CD4-positive, alpha-beta T cell (primary cell): ENCODE measurements at places on chromosomes 2 and 18. TPM values are rescaled to one million over a fixed set of nuclear protein-coding genes. Genes with fewer than 3 reads are reported as not detected.
A peak's percentile ranks its signal among the peaks of the same experiment; 100 is the strongest.

MC5R gene
- total RNA-seq: not detected

DNA sequence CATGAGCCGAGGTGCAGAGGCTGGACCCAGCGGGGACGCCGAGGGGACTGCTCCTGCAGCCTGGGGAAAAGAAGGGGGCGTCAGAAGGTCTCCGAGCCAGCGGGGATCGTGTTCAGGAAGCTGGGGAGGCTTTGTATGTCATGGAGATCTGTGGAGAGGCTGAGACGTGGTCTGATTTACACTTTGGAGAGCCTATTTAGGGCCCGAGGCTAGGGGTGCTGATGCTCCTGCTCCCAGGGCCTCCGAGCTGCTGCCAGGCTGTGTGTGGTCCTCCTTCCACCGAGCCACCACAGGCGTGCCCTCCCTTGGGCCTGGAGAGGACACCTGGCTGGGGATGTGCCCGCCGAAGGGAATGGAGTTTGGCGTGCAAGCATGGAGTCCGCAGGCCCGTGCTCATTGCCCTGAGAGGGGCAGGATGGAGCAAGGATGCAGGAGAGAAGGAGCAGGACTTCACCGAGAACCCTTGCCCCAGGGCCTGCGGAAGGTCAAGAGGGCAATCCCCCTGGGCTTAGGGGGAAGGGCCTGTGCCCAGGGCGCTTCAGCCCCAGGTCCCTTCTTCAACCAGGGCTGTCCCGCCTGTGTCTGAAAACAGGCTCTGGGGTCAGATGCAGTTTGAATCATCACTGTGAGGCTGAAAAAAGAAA lies 252.5 kb downstream of the VAPA start:
- DNase-seq: no peak
- H3K36me3 ChIP-seq: no peaks in the 10 kb centered on the region
- H3K4me3 ChIP-seq: no peak overlapping the region

DNA sequence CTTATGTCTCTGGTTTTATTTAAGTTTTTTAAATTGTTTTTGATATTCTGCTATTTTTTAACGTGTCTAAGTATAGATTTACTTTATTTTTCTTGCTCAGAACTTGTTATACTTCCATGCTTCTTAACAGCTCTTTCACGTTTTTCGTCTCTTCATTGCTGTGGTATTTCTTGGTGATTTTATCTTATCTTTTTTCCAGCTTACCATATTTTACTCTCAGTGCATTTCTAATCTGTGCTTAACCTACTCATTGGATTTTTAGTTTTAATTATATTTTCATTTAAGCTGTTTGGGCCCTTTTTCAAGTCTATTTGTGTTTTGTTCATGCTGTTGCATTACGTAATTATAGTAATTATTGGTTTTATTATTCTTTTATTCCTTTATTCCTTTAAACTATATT lies 11.1 kb downstream of the SLC9A2 start:
- H3K27me3 ChIP-seq: no peaks in the 10 kb centered on the region
- no peak overlapping the region for H3K4me3 ChIP-seq
- H3K27ac ChIP-seq: no peak overlapping the region
- no peaks in the 10 kb centered on the region for H3K4me1 ChIP-seq
- H3K36me3 ChIP-seq: no peaks in the 10 kb centered on the region

REG3A gene
- total RNA-seq: not detected

PDE11A gene
- not detected for total RNA-seq

- no peak overlapping the region for H3K4me3 ChIP-seq
- DNase-seq: no peak
- H3K27me3 ChIP-seq: no peaks in the 10 kb centered on the region
- no peaks in the 10 kb centered on the region for H3K36me3 ChIP-seq
Measured at GRCh38 chr2:59884166-59884565, 669.3 kb downstream of the BCL11A start.

MROH2A gene
- total RNA-seq: not detected

GRCh38 chr2:191311627-191312026 lies 66.4 kb downstream of the MYO1B start:
- DNase-seq: no peak
- no peak overlapping the region for H3K27ac ChIP-seq
- no peaks in the 10 kb centered on the region for H3K4me1 ChIP-seq
- no peaks in the 10 kb centered on the region for H3K36me3 ChIP-seq

ODC1 gene
- 162 TPM for total RNA-seq

- H3K4me1 ChIP-seq: peaks cover 62% of the 10 kb centered on the region
- DNase-seq: peak; percentile 75
- peak overlapping the region; percentile 70 for H3K27ac ChIP-seq
- H3K36me3 ChIP-seq: peaks cover 7% of the 10 kb centered on the region
- H3K27me3 ChIP-seq: no peaks in the 10 kb centered on the region
- H3K4me3 ChIP-seq: peak overlapping the region; percentile 13
Measured at GRCh38 chr18:69948919-69949537, 1.4 kb upstream of the CD226 start.

GRCh38 chr2:21317131-21317530 lies 193.4 kb downstream of the TDRD15 start:
- no peaks in the 10 kb centered on the region for H3K27me3 ChIP-seq
- DNase-seq: no peak
- H3K36me3 ChIP-seq: no peaks in the 10 kb centered on the region
- H3K4me1 ChIP-seq: no peaks in the 10 kb centered on the region
- no peak overlapping the region for H3K27ac ChIP-seq
- H3K4me3 ChIP-seq: no peak overlapping the region
